ENCODE measurements at places on chromosomes 12 and 14. TPM values are rescaled to one million over a fixed set of nuclear protein-coding genes. Genes with fewer than 3 reads are reported as not detected.

CPNE6 gene
- total RNA-seq: not detected

ADIPOR2 gene
- 55.2 TPM for total RNA-seq

RPGRIP1 gene
- 0.28 TPM for total RNA-seq

RNASE3 gene
- not detected for total RNA-seq

RNU4-1 gene
- total RNA-seq: not detected

KCNMB4 gene
- 0.20 TPM for total RNA-seq

THTPA gene
- total RNA-seq: 11.9 TPM

ZDHHC17 gene
- total RNA-seq: 11.9 TPM

FANCM gene
- total RNA-seq: 4.8 TPM

KRT6C gene
- total RNA-seq: not detected

IL22 gene
- total RNA-seq: not detected

RNASE7 gene
- total RNA-seq: not detected

NKX2-1 gene
- not detected for total RNA-seq

ACOT6 gene
- total RNA-seq: not detected

LRRK2 gene
- total RNA-seq: 1.6 TPM

CMA1 gene
- total RNA-seq: not detected

KLRC1 gene
- total RNA-seq: not detected

C12orf57 gene
- 303 TPM for total RNA-seq

MYL2 gene
- total RNA-seq: 0.65 TPM

XRCC3 gene
- 27.3 TPM for total RNA-seq

KLHL33 gene
- not detected for total RNA-seq

AGAP2 gene
- total RNA-seq: 0.34 TPM

DIO2 gene
- total RNA-seq: 3.5 TPM
